Fibroblast of the aortic adventitia (primary cell): ENCODE measurements at places on chromosomes 1 and 21. TPM values are rescaled to one million over a fixed set of nuclear protein-coding genes. Genes with fewer than 3 reads are reported as not detected.

Gene PDC
- 0.27 TPM in 1 of 2 replicates, not detected in the other for total RNA-seq

Gene ATF3
- total RNA-seq = 4.2 and 5.2 TPM in 2 replicates

Gene PPP2R5A
- total RNA-seq = 23.7 and 31.6 TPM in 2 replicates

Gene AMPD1
- total RNA-seq = not detected in 2 replicates

Gene HSD3B2
- total RNA-seq = not detected in 2 replicates

Gene ADAM30
- total RNA-seq = not detected in 2 replicates

Gene VAV3
- 0.09 TPM in 1 of 2 replicates, not detected in the other for total RNA-seq

Gene CRP
- total RNA-seq = not detected in 2 replicates

Gene KRTAP21-3
- not detected in 2 replicates for total RNA-seq

Gene LCE1C
- not detected in 2 replicates for total RNA-seq

Gene CFHR2
- not detected in 2 replicates for total RNA-seq

Gene PKNOX1
- 11.2 and 12.7 TPM in 2 replicates for total RNA-seq

Gene ATAD3B
- total RNA-seq = 5.2 and 15.7 TPM in 2 replicates

Gene NPHS2
- not detected in 2 replicates for total RNA-seq

Gene FMO5
- 1.8 and 3.3 TPM in 2 replicates for total RNA-seq

Gene LMOD1
- 14.5 and 22.3 TPM in 2 replicates for total RNA-seq

Gene AIRE
- total RNA-seq = not detected in 2 replicates

Gene SLC9C2
- not detected in 2 replicates for total RNA-seq

Gene HENMT1
- 4.1 and 4.5 TPM in 2 replicates for total RNA-seq

Gene MFAP2
- total RNA-seq = 47.7 and 60.3 TPM in 2 replicates

Gene INPP5B
- 26.8 and 35.5 TPM in 2 replicates for total RNA-seq

Gene STRIP1
- 29.0 and 50.3 TPM in 2 replicates for total RNA-seq

Gene CGN
- 0.09 and 1.1 TPM in 2 replicates for total RNA-seq

Gene KCNE2
- total RNA-seq = not detected in 2 replicates

Gene TMPRSS15
- 0.18 TPM in 1 of 2 replicates, not detected in the other for total RNA-seq

Gene MXRA8
- 367 and 605 TPM in 2 replicates for total RNA-seq

Gene FASLG
- not detected in 2 replicates for total RNA-seq
